ENCODE measurements at places on chromosomes 16 and 17. TPM values are rescaled to one million over a fixed set of nuclear protein-coding genes. Genes with fewer than 3 reads are reported as not detected.

The AIPL1 gene
- total RNA-seq = not detected

The CD300A gene
- total RNA-seq = not detected

The GAS2L2 gene
- not detected for total RNA-seq

The HBA2 gene
- not detected for total RNA-seq

The ABCA9 gene
- total RNA-seq = 18.1 TPM

The FXR2 gene
- total RNA-seq = 31.5 TPM

The ZNF747 gene
- total RNA-seq = 6.3 TPM

The TEKT1 gene
- not detected for total RNA-seq
